MV-4-11 (cell line): ENCODE measurements at places on chromosomes 5 and 9.

DNA sequence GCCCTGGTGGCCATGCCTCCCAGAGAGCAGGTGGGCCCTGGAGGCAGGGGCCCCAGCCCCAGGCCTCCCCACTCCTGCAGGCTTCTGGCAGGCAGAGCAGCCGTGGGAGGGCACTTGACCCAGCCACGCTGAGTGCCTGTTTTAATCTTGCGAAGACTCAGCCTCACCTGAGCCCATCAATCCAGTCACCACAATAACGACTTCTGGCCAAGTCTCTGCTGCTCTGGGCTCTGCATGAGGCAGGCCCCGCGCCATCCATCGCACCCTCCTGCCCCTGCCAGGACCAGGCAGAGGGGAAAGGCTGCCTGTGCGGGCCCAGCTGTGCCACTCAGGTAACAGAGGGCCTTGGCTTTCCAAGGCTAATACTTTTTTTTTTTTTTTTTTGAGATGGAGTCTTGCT is 32.8 kb downstream of the RASGEF1C start:
- no peak for DNase-seq

- no peak for DNase-seq
Observed at GRCh38 chr5:119329666-119330065, 26.2 kb upstream of the TNFAIP8 start.

DNA sequence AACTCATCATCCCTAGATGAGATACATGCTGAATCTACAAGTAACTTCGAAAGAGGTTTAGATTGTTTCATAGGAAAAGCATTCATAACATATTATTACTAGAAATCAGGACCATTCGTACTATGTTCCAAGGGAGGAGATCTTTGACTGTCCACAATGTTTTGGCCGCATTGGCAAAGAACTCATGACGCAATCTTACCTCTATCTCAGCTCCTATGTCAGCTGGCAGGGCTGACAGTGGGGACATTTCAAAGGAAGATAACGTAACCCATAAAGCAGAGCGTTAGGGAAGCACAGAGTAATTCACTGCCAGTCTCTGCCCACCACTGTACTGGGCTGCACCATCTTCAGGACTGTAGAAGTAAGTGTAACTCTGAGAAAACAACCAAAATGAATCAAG is 69.7 kb downstream of the EFNA5 start:
- DNase-seq: peak; percentile 44

DNA sequence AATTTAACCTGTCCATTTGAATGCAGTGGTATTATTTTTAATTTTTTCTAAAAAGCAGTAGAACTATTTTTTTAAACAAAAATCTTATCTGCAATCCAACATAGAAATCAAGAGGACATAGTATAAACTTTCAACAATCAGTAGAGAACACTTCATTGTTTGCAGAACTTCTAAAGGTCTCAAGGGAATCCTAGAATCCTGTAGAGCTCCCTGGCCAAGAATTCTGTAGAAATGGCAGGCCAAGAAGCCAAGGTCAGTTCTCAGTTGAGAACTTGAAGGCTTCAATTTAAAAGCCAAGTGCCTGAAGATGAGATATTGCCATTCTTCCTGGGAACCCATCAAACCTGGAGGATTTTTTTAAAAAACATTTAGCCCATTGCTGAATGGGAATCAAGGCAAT is 199.2 kb upstream of the KLF4 start:
- no peak for DNase-seq

- DNase-seq: peak; percentile 52
Observed at GRCh38 chr9:7976856-7977255, 177.3 kb upstream of the DMAC1 start.

DNA sequence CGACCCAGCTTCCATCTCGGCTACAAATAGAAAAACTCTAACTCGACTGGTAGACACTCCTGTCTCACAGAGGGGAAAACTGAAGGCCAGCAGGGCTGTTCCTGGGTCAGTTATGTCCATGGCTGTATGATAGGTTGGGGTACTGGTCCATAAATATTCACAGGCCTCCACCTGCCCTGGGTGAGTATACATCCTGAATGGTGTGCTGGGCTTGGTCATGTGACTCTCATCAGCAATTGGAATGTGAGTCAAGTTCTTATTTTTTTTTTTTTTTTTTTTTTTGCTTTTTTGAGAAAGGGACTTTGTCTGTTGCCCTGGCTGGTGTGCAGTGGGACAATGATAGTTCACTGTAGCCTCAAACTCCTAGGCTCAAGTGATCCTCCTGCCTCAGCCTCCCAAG is 58.3 kb upstream of the NEK6 start:
- no peak for DNase-seq

- no peak for DNase-seq
Observed at GRCh38 chr5:52963636-52964035, 25.5 kb upstream of the ITGA2 start.

DNA sequence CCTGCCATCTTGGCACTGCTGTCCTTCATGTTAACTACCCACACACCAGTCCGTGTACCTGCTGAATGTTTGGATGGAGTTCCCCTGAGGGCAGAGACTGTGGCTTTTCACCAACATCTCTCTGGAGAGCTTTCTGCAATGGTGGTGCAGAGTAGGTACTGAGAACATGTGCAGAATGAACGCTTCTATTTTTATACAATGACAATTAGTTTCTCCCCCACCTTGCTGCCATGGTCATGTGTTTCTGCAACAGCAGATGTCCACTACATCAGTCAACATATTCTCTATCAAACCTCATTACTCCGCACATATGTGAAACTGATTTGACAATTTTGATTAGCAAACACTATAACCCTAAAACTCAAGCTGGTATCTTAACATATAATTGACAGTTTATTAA is 14.5 kb downstream of the PTCH1 start:
- no peak for DNase-seq

GRCh38 chr5:160463740-160464465 is 42.2 kb downstream of the PTTG1 start:
- DNase-seq: peak; percentile 37

DNA sequence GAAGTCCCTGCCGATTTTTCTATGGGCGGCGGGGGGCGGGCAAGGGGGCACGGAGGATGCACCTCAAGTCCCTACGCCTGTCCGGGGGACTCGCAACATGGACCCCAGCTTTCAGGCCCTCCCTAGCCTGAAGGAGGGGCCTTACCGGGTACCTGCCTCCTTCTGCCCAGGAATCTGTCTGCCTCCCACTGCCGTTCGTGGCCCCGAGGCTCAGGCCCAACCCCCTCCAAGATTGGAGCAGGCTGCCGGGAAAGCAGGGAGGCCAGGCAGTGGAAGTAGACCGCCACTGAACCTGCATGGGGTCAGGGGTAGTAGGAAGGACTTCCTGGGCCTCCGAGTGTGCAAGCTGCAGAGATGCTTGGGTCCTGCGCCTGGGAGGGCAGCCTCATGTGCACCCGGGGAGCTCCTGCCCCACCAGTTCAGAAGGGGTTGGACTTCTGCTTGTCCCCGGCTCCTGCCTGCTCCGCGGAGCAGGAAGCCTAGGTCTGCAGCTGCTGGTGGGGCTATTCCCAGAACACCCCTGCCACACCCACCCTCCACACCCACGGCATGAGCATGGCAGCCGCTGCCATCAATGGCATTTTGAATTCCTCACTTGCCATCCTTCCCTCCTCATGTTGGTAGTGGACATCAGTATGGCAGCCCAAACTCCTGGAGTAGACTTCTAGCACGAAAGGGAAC is 1312.7 kb upstream of the ACO1 start:
- no peak for DNase-seq

DNA sequence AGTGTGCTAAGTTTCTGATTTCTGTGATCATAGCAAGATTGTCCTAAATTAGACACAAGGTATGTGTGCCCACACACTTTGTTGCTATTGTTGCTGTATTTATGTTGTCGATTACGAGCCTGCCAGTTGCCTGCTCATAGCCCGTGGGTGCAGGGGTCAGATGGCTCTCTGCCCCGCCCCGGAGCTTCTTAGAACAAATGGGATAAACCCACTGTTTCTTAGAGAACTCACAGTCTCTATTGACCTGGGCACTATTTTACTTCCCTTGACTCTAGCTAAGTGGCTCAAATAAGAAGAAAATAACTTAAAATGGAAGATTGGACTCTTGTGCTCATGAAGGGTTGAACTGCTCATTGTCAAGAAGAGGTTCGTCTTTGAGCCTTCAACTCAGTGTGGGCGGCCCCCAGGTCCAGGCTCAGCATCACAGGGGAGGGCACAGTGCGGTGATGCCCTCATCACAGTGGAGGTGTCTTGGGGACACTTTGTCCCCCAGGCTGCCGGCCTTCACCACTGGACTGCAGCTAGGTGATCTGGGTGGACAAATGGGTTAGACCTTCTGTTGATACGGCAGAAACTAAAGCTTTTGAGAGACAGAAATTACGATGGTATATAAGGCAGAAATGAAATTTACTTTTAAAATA is 155.5 kb downstream of the TENT4A start:
- no peak for DNase-seq

DNA sequence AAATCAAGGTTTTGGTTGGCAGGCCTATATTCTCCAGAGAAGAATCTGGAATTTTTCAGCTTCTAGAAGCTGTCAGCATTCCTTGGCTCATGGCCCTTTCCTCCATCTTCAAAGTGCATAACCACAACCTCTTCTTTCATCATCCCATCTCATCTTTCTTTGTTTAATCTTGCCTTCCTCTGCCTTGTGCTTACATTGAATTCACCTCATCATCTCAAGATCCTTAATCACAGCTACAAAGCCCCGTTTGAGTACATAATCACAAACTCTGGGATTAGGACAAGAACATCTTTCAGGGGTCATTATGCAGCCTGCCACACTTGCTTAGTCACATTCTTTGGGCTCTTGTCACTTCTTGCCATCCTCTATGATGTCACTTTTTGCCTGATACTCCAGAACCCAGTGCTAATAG is 130.3 kb downstream of the FOXD1 start:
- DNase-seq: no peak

DNA sequence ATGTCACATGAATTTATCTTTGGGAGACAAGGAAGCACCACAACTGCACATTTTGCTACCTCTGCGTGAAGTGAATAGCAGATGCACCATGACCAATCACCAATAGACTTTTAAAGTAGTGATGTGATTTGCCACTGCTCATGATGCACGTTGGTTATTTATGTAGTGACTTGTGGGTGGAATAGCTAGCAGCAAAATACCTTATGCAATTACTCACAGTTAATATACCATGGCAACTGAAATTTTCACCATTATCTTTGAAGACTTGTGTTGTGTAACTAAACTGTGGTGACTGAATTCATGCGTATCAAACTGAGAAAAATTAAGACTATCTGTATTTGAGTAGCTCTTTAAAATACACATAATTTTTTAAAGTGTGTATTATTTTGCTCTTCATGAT is 46.2 kb upstream of the TUSC1 start:
- DNase-seq: peak; percentile 35

DNA sequence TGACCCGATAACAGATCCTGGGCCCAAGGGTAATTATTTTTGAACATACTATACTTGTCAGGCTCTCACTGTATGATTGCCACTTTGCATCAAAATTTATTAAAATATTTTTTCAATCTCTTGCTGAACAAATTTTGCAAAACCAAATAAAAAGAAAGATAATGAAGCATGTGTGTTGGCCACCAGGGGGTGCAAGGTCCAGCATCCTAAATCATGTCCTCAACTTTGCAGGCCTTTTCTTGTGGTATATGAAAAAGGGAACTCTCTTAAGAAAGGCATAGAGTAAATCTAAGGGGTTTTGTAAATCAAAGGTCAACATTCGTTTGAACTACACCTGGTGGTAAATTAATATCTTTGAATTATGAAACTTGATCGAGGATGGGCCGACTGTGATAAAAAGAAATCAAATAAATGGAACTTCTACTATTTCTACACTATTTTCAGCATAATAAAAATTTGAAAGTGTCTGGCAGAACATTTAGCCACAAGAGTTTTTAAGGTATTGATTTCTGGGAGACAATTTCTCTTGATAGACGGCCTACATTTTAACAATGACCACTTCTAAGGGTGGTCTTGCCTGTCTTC is 676.5 kb downstream of the DMRTA1 start:
- peak; percentile 58 for DNase-seq

DNA sequence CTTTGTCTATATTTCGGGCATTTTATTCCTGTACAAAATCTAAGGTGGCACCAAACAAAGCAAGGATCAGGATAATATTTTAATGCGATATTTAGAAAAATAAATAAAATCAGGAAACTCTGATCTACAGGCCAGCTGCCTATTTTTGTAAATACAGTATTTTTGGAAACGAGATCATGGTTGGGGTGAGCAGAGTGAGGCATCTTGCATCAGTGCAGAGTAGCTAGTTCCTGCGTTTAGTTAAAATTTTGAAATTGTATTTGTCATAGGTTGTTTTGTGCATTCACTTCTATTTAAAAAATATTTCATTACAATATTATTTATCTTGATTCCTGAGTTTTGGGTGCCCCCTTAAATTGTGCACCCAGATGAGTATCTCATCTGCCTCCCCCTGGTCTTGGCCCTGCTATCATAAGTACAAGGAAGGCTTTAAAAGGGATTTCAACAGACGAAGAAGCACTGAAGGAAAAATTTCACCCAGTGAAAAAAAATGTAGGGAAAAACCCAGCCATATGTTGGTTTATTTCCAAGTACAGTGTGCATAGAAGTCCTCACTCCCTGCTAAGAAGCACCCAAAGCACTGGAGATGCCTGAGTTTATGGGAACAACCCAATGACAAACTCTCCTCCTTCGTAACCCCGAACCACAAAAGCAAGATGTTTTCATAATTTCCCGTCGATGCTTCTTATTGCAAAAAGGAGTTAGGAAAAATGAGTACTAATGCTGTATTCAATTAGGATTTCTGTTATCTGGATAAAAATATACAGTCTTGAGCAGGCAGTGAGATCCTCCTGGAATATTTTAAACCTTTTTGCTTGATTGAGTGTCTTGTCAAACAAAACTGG is 304.7 kb upstream of the CLINT1 start:
- no peak for DNase-seq

GRCh38 chr5:32630867-32631491 is 45.6 kb downstream of the SUB1 start:
- DNase-seq: no peak

DNA sequence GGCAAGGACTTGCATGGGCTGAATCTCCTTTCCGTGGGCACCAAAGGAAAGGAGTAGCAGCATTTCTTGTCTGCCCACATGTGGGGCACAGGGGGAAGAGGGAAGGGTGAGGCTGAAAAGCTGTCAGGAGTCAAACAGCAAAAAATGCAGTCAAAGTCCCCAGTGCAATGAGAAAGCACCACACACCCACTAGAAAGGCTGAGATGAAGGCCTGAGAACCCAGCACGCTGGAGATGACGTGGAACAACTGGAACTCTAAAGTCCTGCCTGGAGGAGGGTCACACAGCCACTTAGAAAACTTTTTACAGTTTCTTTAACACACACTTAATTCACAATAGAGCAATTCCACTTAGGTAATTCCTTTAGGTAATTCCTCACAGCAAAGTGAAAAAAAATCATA is 94.6 kb upstream of the IGFBPL1 start:
- DNase-seq: no peak

- DNase-seq: no peak
Observed at GRCh38 chr5:133514456-133514855, 97.9 kb downstream of the FSTL4 start.

DNA sequence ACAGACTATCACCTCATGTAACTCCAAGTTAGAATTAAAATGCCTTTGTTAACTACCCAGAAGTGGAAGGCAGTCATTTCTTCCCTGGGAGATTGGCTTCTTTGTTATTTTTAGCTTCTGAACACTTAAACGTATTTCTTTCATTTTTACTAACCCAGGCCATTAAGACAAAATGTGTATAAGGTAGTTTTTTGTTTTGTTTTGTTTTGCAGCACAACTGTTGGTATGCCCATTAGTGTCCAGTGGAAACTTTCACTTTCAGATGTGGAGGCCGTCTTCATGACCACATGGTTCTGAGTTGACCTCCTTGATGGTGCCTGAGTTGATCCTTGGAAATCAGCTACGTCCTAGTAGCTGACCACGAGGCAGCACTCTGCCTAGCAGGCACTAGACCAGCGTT is 264.6 kb upstream of the ZNF608 start:
- DNase-seq: no peak

- no peak for DNase-seq
Observed at GRCh38 chr9:125337236-125337635, 75.6 kb downstream of the GAPVD1 start.
